ENCODE measurements at places on chromosomes 7 and 10.
A peak's percentile ranks its signal among the peaks of the same experiment; 100 is the strongest.

DNA sequence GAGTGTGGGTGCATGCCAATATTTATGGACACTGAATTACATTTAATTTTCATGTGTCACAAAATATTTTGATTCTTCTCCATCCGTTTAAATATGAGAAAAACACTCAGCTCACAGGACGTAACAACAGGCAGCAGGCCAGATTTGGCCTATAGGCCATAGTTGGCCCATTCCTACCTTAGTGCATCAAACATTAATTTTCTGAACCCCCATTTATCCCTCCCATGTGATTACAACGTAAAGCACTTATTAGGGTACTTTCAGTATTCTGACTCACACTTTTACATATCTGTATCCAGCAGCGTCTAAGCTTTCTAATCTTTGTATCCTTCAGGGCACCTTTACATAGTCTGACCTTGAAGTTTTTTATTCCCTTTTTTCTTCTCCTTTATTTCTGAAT lies 4.0 kb downstream of the IDI1 start:
- no peak for DNase-seq

- DNase-seq, result no peak
These were observed 102.3 kb downstream of the HECTD2 start for GRCh38 chr10:91512458-91512857.

DNA sequence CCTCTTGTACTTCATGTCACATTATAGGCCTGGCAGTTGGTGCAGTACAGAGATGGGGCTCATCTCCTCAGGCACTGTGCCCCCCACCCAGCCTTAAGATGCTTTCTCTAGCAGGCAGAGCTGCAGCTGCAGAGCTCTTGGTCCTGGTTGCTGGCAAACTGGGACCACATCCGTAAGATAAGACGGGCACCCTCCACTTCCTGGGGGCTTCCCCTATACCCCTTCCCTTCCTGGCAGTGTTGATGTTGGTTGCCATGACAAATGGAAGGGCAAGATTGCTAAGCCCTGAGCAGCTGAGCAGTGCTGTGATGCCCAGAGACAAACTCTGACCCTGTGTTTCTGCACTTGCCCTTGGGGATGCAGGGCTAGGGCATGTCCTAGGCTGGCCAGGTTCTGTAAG lies 103.4 kb upstream of the ANLN start:
- DNase-seq, result no peak

GRCh38 chr7:50953820-50954219 lies 171.1 kb upstream of the GRB10 start:
- DNase-seq, result no peak

DNA sequence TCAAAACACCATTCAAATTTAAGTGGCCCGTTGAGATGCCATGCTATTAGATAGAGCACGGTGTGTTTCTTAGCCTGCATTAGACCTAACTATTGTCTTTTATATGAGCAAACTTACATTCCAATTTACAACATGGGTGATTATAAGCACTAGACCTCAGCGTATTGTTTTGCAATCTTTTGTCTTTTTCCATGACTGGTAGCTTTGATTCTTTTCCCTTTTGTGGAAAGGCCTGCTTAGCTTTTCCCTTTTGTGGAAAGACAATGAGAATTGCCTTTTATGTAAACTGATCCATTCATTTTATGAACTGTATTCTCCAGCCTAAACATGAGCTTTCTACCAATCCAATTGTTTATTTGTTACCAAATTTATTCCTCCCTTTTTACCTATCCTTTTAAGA lies 823.1 kb downstream of the CCSER2 start:
- no peak for DNase-seq

GRCh38 chr7:57203161-57203791 lies 71.0 kb upstream of the ZNF479 start:
- no peak for DNase-seq

GRCh38 chr10:49373361-49373760 lies 22.5 kb downstream of the DRGX start:
- no peak for DNase-seq

DNA sequence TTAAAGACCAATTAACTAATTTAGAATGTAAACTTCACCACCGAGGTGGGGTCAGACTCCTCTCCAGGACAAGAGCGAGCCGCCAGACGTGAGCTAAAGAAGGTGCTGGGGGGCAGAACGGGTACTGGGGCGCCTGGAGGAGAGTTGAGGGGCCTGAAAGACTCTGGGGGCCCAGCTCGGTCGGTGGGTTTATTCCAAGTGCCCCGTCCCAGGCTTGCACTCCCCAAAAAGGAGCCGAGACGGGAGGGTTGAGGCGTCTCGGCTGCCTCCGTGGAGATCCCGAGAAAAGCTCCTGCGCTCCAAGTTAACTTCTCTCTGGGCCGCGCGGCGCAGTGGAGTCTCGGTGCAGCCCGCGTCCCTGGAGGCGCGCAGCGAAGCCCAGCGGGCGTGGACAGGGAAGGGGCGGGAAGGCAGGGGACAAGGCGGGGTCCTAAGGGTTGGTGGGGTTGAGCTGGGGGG lies 553.3 kb downstream of the TFEC start:
- no peak for DNase-seq

DNA sequence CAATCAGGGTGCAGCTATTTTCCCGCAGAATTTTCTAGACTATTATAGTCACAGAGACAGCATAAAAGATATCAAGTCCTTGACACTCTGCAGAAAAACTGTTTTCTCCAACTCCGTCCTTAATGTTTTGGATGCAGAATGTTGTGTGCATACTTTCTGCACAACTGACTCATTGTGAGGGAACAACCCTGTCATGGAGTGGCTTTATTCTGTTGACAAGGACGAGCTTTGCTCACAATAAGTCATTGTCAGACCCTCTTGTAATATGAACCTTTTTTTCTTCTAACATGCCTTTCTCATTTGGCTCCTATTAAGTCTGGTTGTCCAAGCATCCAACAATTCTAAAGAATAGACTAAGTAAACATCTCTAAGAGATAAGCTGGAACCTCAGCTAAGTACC lies 17.3 kb downstream of the ABCB4 start:
- no peak for DNase-seq

- DNase-seq, result no peak
These were observed 254.1 kb downstream of the TNS3 start for GRCh38 chr7:47327698-47328391.

DNA sequence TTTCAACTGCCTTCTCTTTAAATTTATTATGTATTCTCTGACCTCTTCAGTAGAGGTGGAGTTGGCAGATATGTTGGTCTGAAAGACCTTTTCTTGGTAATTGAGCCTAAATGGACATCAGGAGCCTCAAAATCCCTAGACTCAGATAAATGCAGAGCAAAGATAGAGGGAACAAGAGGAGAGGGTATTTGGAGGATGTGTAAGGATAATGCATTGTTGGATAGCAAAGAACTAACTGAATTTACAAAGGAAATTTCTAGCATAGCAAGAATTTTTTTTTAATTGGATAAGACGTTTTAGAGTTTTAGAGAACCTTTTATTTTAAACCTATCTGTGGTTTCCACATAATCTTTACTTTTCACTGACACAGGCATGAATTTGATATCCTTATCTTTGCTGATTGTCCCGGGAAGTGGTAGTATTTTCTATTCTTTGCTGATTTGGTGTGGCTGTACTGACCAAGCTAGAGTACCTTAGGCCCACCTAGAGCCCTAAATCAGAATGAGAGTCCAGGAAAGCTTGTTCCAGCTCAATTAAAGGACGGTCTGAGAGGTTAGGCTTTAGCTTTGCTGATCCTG lies 91.3 kb downstream of the NRF1 start:
- DNase-seq, result no peak

DNA sequence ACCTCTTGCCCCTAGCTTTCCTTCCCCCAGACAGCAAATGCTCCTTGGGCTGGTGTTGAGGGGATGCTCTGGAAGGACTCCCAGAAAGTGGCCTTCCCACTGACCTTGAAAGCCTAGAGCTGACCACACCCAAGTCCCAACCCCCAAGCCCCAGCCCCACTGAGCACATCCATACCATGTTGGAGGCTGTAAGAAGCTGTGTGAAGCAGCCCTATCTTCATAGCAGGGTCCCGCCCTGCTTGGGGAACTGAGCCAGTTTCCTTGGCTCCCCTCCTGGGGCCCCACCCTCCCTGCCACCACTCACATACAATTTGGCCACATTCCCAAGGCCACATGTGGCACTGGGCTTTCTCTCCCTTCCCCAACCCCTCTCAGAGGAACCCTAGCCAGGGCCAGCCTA lies 72.3 kb upstream of the CACUL1 start:
- DNase-seq, result no peak

- DNase-seq, result no peak
These were observed 27.4 kb downstream of the COL1A2 start for GRCh38 chr7:94422136-94422535.

DNA sequence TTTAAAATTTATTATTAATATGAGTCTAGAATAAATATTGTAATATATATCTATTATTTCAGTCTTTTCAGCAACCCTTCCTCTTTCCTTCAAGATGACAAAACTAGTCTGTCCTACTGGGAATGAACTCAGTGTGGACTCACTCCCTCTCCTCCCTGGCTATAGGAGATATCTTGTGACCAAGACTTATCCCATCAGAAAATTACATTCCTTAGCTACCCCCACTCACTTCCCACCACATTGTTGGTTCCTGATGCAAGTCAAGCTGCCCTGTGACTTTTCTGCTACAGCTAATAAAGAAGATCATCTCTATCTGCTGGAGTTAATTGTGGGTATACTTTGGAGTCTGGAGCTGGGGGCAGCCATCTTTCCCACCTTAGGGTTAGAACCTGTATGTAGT lies 28.0 kb upstream of the MCU start:
- no peak for DNase-seq

DNA sequence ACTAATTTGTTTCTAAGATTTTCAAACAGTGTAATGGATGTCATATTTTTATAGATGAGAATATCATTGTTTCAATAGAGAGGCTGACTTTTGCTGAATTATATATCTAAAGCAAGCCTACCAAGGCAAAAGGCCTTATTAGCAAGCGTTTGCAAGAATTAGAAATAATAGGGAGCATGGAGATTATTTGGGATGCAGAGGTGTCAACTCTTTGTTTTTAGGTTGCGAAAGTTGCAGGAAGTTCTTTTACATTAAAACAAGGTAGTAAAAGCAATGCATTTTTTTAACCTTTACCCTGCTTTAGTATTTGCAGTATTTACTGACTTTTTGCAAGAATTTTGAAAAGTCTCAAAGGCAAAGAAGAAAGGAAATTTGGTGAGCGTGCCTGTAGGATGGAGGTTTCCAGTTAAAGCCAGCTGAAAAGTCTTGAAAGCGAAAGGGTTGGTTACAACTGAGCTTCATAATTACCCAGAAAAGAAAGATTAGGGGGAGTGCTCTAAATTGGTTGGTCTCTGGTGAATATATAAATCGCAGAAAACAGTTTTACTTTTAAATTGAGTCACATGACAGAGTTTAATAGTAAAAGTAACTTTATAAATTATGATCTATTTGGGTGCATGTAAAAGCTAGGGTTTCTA lies 81.6 kb downstream of the MKLN1 start:
- DNase-seq, result no peak

GRCh38 chr7:617614-618538 lies 98.2 kb upstream of the PDGFA start:
- no peak for DNase-seq

DNA sequence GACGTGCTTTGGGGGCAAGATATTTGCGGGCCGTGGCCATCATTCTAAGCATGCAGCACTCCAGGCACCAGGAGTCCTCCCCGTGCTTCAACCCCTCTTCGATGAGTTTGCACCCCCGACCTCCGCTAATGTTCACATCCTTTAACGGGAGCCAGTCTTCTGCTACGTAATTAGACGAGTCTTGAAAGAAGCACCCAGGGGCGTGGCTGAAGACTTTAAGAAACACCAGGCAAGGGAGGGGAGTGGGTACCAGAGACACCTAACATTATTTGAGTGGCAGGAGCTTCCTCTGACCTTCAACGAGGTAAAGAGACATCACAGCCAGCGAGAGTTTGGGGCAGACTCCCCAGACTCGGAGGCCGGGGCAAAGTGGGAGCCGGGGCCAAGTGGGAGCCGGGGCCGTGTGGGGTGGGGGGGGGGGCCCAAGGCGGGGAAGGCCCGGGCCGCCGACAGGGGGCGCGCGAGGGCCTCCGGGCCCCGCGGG lies 31.1 kb upstream of the TOMM7 start:
- DNase-seq, result no peak

DNA sequence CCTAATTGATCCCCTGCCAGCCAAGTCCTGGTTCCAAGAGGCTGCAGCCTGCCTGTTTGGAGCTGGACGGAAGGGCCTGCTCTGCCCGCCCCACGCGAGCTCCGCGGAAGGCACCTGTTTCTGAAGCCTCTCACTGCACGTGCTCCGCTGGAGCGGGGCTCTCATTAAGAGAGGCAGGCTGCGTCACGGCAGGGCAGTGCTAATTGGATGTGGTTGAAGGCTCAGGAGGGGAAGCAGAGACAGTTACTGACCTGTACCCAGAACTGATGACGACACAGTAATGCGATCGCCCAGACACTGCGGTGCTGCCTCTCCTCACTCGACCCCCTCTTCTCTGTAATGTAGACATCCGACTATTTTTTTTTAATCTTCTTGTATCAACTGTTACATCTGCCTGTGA lies 411.1 kb upstream of the MGMT start:
- no peak for DNase-seq

DNA sequence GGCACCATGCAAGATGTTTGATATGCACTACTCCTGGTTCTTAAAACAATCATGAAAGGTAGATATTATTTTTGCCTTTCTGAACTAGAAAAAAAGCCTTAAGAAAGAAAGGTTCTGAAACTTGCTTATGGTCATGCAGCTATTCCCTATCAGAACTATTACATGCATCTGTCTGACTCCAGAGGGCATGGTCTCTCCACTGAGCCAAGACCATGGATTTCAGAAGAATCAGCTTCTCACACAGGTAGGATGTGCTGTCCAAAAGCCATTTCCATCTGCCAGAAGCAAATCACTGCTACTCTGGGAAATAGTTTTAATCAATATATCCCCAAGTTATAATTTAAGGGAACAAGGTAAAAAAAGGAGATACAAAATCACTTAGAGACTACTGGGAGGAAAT lies 69.5 kb downstream of the STK17A start:
- DNase-seq, result no peak

DNA sequence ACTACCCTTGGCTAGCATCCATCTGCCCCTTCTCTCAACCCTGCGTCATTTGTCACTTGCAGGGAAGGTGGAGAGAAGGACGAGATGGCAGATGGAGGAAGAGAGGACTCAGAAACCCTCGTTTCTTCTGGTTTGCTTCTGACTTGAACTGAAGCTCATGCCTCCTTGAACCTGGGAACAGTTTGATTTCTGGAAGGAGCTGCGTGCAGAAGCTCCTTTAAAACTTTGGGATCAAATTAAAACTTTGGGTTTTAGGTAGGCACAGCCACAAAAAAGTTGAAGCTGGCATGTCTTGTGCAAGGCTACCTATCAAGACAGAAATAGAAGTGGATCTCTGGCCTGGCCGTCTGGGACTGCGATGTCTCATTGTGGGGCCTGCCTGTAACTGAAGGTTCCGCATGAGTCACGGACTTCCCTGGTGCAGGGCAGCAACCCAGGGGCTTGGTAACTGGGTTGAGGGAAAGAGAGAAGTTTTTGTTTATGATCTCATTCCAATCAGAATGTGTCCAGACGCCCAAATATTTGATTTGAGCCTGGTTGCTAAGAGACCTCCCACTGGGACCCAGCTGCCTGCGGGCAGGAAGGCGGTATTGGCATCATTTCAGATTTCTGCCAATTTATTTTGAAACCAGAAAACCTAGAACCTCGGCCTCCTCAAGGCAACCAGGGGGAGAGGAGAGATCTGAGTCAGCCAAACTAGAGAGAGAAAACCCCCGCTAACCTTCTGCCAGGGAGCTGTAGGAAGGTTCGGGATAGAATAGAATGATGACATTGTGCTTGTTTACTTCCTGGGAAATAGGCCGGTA lies 15.8 kb upstream of the CAMK1D start:
- peak; percentile 27 for DNase-seq
